CD4-positive, alpha-beta T cell treated with Interferon alpha-2 for 1 hour (primary cell): ENCODE measurements at places on chromosomes 5 and 9.

- DNase-seq, result no peak
These were observed 446.0 kb downstream of the MTRR start for GRCh38 chr5:8314965-8315364.

- no peak for DNase-seq
These were observed 93.0 kb downstream of the SUSD1 start for GRCh38 chr9:112081918-112082729.

DNA sequence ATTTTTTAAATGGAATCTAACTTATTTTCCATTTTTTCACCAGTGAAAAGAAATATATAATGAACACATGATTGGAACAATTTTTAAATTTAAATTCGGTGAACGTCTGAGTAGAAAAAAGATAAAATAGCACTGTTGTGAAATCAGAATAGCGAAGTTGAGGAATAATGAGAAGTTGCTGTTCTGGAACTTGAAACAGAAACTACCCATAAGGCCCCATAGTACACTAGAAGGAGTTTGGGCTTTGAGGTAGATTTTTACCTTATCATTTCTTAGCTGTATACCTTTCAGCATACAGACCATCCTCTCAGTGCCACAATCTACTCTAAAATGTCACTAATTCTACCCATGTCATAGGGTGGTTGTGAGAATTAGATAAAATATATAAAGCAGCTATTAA is 35.1 kb downstream of the TDRD7 start:
- no peak for DNase-seq

DNA sequence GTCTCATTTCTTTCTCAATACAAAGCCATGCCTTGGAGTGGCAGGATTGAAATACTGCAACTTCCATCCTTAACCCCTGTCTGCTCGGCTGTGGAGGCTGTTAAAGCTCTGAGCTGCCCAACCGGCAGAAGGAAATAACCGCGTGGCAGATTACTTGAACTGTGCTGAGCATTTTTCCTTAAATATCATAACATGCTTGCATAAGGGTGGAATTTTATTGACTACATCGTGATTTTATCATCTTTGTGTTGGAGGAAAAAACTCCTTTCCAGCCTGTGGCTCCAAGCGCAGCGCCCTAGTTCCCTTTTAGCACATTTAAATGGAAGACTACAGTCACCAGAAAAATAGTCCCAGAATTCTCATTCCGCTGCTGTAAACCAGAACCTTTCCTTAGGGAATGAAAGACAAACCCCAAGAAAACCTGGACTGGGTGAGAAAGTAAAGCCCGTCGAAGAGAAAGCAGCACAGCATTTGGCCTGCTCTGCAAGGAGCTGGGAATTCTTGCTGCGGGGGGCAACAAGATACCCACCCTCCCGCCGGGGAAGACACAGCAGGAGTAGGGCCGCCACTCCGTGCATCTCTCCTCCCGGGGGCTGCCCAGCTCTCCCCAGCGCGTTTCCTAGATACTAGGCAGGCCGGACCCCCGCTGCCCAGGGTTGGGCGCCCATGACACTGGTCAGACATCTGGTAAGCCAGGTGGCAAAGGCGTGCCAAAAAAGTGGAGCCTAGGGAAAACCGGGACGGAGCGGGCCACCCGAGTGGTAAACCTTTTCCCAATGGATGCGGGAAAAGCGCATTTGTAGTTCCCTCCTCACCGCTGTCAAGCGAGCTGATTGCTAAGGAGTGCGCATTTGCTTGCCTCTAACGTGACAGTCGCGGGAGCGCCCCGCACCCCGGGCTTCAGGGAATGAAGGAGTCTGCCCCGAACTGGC is 1.3 kb downstream of the SHC3 start:
- DNase-seq, result no peak

DNA sequence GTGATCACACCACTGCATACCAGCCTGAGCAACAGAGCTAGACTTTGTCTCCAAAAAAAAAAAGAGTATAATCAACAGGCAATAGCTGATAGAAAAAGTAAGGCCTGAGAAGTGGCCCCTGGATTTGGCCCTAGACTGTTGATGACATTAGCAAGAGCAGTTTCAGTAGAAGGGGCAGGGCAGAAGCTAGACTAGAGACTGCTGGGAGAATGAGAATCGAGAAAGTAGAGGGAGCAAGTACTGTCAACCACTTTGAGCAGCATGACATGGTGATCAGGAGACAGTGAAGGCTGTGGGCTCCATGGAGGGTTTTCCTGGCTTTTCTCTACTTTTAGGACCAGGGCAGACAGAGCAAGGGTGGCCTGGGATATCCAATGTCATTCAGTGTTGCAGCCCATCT is 34.9 kb upstream of the B4GALT1 start:
- DNase-seq, result no peak

DNA sequence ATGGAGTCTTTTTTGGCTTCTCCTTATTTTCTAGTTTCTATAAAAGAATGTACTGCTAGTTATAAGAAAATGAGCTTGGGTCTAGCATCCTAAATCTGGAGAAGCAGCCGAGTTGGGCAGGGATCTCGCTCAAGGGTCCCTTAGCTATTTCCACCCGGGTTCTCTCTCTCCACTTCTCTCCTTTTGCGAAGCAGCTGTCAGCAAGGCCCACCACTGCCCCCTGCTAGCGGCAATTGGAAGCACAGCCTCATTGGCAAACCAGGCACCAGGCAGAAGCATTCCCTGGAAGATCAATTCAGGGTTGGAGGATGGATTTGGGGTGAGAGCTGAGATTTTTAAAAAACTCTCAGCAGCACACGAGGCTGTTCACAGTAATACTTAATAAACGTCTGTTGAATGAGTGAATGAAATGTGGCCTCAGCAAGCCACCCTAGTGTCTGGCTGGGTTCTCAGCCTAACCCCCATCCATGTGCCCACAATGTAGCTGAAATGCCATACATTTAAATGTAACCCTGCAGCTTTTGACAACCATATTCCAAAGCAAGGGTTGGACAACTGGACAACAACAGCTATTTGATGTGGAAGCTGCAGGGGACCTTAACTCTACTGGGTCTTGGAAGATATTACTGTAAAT is 34.6 kb upstream of the TNIP1 start:
- DNase-seq, result peak; percentile 74

DNA sequence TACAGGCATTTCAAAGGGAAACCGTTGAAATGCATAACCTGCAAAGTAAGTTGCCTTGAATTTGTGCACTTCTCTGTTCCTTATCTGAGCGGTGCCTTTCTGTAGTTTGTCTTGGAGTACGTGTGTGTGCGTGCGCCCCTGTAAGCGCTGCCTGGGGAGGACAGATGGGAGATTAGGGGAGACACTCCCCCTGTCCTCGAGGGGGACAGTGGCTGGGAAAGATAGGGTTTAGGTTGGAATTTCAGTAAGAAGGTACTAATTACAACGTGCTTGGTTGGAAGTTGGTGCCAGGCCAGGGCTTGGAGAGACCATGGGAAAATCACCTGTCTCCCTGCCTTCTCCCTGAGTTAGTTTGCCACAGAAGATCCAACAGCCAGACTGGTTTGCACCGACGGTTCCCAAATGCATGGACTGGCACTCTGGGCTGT is 73.2 kb downstream of the PIK3R1 start:
- DNase-seq, result no peak

- no peak for DNase-seq
These were observed 6.7 kb downstream of the IRF1 start for GRCh38 chr5:132483661-132484390.
